ENCODE measurements at places on chromosomes 1 and 21.
A peak's percentile ranks its signal among the peaks of the same experiment; 100 is the strongest.

DNA sequence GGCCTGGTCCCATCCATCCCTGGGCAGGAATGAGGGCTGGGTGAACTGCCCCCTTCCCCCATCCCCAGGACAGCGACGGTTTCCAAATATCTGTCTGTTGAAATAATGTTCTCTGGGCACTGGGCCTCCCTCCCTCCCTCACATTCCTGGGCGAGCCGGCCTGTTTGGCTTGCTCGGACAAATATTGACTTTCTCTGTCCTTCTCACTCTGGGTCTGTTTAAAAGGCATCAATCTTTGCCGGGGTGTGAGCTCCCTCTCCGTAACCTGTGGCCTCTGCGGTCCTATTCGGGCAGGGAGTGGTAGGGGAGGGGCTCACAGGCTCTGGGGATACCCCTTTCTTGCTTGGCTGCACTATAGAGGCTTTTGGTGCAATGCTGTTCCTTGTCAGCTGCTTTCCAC lies 40.2 kb downstream of the FOXD2 start:
- peak; percentile 23 for DNase-seq
- no peaks in the 10 kb centered on the region for H3K36me3 ChIP-seq
- H3K27ac ChIP-seq: peak overlapping the region; percentile 72
- H3K4me3 ChIP-seq: no peak overlapping the region
- no peaks in the 10 kb centered on the region for H3K27me3 ChIP-seq
- H3K4me1 ChIP-seq: no peaks in the 10 kb centered on the region

GRCh38 chr1:121444096-121444495 lies 259.3 kb downstream of the SRGAP2C start:
- no peak for DNase-seq
- H3K27me3 ChIP-seq: no peaks in the 10 kb centered on the region
- H3K4me1 ChIP-seq: no peaks in the 10 kb centered on the region
- H3K4me3 ChIP-seq: no peak overlapping the region
- H3K27ac ChIP-seq: no peak overlapping the region

DNA sequence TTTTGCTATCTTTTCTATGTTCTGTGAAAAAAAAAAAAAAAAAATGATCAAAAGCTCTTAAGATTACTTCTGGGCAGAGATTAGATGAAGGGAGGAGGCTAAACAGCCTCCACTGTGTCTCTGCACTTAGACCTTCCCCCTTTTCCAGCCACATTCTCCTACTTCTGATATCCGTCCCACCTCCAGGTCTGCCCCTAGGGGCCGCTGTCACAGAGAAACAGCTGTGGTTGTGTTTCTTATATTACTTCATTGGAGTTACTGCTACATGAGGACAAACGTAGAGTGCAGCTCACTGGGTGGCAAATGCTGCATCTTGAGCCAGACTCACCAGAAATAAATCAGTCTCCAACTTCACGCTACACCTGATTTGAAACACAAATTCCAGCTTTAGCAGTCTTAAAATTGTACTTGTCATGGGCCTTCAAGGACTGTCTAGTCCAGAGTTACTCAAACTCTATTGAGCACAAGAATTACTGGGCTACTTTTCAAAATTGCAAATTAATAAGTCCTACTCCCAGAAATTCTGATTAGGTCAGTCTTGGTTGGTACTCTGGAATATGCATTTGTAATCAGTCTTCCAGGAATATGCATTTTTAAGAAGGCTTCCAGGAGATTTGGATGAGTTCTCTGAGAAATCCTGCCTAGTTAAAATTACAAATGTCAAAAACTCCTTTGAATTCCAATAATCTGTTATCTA lies 125.2 kb upstream of the PTBP2 start:
- no peak overlapping the region for H3K4me3 ChIP-seq
- H3K27me3 ChIP-seq: no peaks in the 10 kb centered on the region
- peak; percentile 26 for DNase-seq
- H3K27ac ChIP-seq: no peak overlapping the region

- H3K36me3 ChIP-seq: no peaks in the 10 kb centered on the region
- H3K4me3 ChIP-seq: no peak overlapping the region
- H3K27ac ChIP-seq: no peak overlapping the region
- H3K27me3 ChIP-seq: no peaks in the 10 kb centered on the region
Observed at GRCh38 chr1:93694819-93695218, 13.2 kb upstream of the BCAR3 start.

- DNase-seq: no peak
- H3K27me3 ChIP-seq: no peaks in the 10 kb centered on the region
- H3K4me1 ChIP-seq: no peaks in the 10 kb centered on the region
- H3K27ac ChIP-seq: no peak overlapping the region
- no peaks in the 10 kb centered on the region for H3K36me3 ChIP-seq
Observed at GRCh38 chr1:177586429-177586828, 383.4 kb downstream of the SEC16B start.
